ENCODE measurements at places on chromosomes 6 and 20.

GRCh38 chr6:105596284-105596755 is 193.4 kb upstream of the PREP start:
- DNase-seq = peak; percentile 97

GRCh38 chr6:12289365-12289919 is 719 bp upstream of the EDN1 start:
- DNase-seq = peak; percentile 74

- DNase-seq = peak; percentile 3
Observed at GRCh38 chr20:16123623-16124022, 449.6 kb downstream of the KIF16B start.

GRCh38 chr6:87968435-87969278 is 79.0 kb upstream of the SPACA1 start:
- peak; percentile 1 for DNase-seq

DNA sequence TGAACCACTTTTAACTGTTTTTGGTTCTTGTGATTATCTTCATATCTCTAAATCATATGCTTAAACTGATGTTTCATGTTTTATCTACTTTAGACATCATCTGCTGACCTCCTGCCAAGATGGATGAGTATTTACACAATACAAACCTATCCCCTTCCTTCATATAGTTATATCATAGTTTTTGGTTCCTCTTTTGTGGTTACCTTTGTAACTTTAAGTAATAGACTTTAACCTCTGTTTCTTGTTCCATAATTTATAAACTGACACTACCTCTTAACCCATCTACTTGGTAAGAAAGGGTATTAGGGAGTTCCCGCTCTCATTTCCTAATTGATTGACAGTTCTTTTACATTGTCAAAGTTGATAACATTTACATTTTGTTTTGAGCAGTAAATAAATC is 11.9 kb downstream of the PCMT1 start:
- no peak for DNase-seq

- no peak for DNase-seq
Observed at GRCh38 chr6:160767647-160768019, 65.6 kb downstream of the PLG start.

- DNase-seq = peak; percentile 75
Observed at GRCh38 chr6:121897337-121897760, 461.9 kb downstream of the GJA1 start.

DNA sequence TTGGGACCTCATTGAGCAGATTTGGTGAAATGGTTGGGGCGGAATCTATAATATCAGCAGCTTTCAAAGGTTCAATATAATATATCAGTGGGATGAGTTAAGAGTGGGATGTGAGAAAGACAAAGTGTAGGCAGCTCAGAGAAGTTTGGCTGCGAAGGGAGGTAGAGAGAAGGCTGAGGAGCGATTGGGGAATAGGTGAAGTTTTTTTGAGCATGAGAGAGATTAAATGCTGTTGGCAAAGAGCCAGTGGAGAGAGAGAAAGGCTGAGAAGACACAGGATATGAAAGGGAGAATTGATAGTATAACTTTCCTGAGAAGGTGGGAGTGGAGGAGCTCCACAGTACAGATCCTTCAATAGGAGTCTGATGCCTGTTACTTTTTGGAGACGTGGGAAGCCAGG is 12.1 kb upstream of the SERINC3 start:
- no peak for DNase-seq

- DNase-seq = peak; percentile 24
Observed at GRCh38 chr6:30500421-30501355, 11.4 kb downstream of the HLA-E start.

DNA sequence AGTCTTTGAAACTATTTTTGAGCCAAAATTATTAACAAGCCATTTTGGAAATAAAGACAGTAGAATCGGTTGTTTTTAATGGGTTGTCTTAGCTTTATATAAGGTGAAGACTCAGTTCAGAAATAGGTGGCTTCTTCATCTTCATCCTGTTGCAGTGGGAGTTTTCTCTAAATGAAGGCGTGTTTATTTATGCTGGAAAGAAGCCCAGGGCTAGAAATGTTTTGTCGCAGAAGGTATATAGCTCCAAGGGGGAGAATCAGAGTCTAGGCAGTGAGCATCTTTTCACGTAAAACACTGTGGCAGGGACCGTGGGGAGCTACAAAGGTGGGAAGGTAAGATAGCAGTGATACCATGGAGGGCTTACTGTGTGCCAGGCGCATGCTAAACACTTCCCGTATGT is 34.3 kb downstream of the FARS2 start:
- no peak for DNase-seq

GRCh38 chr6:41642090-41642959 is 4.1 kb downstream of the MDFI start:
- no peak for DNase-seq

GRCh38 chr20:34753706-34754461 is 49.7 kb downstream of the TP53INP2 start:
- peak; percentile 15 for DNase-seq

GRCh38 chr6:22579439-22579838 is 10.1 kb downstream of the HDGFL1 start:
- no peak for DNase-seq

- no peak for DNase-seq
Observed at GRCh38 chr20:20743511-20744169, 31.2 kb upstream of the RALGAPA2 start.

DNA sequence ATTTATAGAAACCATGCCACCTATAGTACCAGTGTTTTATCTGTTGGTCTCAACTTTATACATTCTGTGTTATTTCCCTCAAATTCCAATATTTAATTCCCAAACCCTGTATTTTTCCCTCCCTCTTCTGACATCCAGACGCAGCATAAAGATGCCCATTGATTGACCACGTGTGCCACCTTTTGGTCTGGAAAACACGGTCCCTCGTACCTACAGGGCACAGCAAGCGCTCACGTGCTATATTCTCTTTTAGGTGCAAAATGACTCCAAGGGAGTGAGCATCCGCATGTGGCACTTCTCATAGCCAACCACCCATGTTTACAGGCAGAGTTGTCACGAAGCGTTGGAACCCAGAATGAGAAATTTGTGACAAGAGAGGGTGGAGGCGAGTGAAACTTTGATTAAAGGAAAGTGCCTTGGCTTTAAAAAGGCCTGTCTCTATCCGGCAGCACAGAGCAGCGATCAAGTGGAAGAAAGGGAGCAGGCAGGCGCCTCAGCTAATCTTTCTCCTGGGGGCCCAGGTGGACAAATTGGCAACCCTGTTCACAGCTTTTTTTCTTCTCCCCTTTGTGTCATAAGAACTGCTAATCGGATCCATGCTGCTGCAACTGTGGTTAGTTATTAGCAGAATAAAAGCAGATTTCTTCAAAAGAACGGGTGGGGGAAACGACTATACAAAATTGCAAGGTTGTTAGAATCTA is 225.9 kb downstream of the TMEM242 start:
- DNase-seq = no peak

DNA sequence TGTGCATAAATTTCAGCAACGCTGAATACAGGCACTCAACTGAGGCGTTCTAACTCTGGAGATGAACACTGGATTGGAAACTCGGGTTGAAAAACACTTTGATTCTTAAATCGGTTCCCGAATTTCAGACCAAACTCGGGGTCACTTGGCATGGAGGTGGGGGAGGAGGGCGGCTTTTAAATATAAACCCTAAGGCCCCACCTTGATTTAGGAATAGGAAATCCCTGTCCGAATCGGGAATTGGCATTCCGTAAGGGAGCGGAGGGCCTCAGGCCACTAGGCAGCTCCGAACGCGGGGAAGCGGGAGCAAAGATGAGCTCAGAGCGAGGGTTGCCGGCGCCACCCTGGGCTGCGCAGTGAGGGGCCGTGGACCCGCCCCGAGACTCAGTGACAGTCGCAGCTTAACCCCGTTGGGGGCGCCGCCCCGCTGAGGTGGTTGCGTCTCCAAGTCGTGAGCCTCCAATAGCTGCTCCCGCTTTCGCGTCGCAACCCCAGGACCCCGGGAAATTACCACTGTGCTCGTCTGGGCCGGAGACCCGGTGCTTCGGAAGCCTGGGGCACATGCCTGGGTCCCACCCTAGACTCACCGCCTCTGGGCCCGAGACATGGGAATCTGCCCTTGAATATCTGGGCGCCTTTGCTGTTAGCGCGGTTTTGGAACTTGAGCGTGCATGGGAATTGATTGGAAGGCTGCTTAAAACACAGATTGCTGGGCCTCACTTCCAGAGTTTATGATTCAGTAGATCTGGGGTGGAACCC is 4.6 kb upstream of the SIM1 start:
- no peak for DNase-seq

Data from fibroblast of upper back skin (primary cell).